Activated T-cell treated with anti-CD3 and anti-CD28 coated beads, Interleukin-2, amount 50 U/mL, for 4 hours (primary cell): ENCODE measurements at places on chromosomes 11 and 22. TPM values are rescaled to one million over a fixed set of nuclear protein-coding genes. Genes with fewer than 3 reads are reported as not detected.

Gene FGF19
- not detected for total RNA-seq

Gene TEX12
- total RNA-seq = not detected

Gene GDPD4
- total RNA-seq = not detected

DNA sequence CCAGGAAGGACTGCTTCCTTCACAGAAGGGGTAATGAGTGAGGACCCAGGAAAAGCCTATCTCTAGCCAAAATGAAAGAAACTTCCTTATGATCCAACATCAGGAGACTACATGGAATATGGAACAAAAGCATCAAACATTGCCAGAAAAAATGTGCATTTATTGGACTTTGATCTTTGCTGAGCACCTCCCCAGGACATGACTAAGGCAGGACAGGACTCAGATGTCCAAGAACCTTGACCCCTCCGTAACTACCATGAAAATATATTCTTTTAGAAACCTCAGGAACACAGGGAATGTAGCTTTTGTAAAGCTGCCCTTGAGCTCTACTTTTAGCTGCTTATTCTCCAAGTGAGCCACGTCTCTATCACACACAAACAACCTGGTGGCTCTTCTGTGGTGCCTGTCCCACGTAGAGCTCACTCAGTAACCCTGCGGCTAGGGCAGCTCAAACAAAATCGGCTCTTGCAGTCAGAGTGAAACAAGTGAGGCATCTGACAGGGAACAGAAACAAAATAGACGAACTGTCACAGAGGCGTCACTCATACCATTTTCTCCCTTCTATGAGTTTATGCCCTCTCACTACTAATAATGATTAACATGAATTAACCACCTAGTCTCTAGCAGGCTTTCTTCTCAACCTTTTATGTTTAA is 471.5 kb upstream of the API5 start:
- no peak for DNase-seq

GRCh38 chr11:111688013-111688412 is 78.2 kb downstream of the PPP2R1B start:
- no peak for DNase-seq
